ENCODE measurements at places on chromosomes 12 and 14.
A peak's percentile ranks its signal among the peaks of the same experiment; 100 is the strongest.

DNA sequence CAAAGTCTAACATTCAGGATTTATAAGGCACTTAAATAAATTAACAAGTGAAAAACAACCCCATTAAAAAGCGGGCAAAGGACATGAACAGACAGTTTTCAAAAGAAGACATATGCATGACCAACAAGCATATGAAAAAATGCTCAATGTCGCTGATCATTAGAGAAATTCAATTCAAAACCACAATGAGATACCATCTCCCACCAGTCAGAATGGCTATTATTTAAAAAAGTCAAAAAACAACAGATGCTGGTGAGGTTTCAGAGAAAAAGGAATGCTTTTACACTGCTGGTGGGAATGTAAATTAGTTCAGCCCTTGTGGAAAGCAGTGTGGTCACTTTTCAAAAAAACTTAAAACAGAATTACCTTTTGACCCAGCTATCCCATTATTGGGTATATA, 60.7 kb upstream of the BDKRB2 start:
- no peak for DNase-seq

DNA sequence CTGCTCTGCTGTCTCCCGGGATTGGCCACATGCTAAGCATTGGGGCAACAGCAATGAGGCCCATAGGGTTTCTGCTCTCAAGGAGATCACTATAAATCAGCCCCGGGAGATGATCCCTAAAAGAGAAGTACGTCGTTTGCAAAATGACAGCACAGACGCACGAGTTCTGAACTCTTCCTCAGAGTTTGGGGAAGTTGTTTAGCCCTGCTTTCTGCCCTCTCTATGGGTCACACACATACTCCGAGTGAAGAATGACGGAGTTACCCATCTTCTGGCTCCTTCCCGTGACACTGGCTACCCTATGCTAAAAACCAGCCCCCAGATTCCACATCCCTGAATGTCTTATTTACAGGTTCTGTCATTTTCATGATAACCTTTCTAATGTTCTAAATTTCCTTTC, 258.0 kb upstream of the PLEKHG7 start:
- no peak for DNase-seq

DNA sequence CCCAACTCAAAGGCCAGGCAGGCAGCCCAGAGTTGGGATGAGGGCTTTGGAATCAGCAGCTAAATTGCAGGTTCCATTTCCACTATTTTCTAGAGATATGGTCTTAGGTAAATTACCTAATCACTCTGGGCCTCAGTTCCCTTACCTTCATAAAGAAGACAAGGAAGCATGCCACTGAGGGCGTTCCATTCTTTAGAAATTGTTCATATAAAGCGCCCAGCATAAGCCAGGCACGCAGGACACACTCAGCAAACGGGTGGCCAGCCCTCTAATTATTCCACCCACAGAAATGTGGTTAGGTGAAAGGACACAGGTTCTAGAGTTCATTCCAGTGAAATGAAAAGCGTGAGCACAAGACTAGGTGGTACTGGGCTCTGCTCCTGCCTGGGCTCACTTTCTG, 87.9 kb upstream of the BCL11B start:
- no peak for DNase-seq

DNA sequence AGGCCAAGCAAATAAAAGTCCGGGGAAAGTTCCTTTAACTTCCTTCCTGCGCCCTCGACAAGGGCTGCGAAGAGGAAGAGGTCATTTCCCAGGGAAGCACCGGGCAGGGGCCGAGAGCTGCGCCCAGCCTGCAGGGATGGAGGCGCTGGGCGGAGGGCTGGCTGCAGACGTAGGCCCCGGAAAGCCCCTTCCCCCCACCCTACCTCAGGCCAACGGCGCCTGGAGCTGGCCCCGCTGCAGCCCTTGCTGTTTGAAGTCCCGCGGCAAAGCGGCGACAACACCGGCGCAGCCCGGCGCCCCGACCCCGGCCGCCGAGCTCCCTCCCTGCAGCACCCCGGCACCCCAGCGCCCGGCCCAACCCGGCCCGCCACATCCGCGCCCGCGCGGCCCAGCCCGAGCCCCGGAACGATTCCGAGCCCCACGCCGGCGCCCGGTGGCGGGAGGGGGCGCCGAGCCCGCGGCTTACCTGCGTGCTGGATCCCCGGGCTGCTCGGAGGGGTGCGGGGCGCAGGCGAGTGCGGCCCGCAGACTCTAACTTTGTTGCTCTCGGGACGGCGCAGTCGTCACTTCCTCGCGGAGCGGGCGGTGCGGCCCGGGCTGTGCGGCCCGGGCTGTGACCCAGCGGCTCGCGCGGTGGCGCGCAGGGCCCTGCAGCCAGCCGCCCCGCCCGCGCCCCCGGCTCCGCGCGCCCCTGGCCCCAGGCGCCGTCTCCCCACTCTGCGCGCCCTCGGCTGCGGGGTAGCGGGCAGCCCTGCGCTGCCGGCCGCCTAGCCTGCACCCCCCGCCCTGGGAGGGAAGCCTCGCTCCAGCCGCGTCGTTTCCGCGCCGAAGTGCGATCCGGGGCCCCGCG, 64.8 kb upstream of the PTGR2 start:
- peak; percentile 58 for DNase-seq

GRCh38 chr12:109127533-109128242, 11.3 kb downstream of the ACACB start:
- no peak for DNase-seq

DNA sequence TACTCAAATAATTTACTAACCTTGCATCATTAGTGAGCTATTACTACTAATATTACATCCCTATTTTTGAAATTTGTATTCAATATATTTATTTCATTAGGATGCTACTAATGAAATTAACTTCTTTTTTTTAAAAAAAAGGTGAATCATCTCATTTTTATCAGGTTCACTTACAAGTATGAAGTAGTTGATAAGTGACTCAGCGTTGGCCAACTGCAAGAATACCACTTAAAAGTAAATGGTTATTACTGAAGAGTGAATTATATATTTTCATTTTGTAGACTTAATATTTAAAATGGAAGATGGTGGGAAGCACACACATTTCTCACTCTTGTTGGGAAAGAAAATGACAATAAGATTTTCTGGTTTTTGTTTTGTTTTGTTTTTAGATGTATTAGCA, 19.6 kb downstream of the OR4N2 start:
- DNase-seq = no peak

DNA sequence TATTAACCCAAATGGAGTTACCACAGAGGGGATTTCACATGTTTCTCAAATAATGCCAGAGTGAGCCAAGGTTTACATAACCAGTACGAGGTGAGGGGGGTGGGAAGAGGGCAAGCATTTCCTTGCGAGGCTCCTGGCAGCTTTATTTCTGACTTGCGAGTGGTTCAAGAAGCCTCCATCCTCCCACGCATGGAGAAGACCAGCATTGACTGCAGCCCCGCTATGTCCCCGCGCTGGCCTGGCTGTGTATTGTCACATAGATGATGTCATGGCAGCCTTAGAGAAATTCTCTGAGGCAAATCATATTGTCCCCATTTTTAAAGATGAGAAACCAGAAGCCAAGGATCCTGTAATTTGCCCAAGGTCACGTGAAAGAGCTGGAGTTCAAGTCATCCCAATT, 188.2 kb downstream of the CACNA1C start:
- peak; percentile 19 for DNase-seq

DNA sequence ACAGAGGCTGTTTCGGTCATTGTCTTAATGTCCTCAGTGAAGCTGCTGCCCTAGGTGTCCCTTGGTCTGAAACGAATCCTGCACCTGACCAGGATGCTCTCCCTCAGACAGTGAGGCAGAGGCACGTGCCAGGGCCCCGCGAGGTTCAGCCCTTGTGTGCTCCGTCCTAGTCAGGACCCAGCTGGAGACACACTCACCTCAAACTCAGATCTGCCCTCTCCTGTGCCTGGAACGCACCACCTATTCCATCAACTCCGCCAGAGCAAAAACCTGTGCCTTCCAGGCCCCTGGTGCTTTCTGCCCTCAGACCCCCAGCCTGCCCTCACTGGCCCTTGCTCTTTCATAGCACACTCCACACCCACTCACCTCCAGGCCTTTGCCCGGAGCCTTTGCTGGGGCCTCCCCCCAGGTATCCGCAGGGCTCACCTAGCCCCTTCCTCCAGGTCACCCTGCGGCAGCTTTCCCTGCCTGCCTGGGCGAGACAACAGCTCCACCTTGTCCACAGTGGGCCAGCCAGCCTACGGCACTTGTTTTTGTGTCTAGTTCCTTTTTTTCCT, 150.6 kb downstream of the BCL11B start:
- DNase-seq = no peak

DNA sequence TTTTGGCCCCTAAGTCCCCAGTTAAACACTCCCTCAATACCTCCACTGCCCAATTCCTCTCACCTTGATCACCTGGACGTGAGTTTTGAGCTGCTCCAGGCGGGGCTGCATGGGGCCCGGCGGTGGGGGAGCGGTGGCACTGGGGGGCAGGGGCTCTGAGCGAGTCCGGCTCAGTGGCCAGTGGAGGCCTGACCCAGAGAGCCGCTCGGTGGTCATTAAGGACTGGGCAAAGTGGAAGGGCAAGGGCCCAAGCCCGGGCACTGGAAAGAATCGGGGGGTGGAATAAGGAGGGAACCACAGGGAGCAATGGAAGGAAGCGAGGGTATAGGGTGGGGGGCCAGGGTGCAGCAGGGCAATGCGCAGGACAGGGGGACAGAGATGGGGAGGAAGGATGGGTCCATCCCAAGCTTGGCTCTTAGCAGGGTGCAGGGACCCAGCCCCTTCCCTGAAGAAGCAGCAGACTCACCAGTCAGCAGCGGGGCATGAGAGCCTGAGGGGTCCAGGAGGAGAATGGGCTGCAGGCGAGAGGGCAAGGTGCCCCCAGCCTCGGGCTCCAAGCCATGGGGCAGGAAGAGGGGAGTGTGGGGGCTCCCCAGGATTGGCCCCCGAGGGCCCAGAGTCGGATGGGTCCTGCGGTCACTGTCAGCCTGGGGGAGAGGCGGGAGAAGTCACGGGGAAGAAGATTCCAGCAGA, 22.2 kb downstream of the SLC48A1 start:
- DNase-seq = no peak

DNA sequence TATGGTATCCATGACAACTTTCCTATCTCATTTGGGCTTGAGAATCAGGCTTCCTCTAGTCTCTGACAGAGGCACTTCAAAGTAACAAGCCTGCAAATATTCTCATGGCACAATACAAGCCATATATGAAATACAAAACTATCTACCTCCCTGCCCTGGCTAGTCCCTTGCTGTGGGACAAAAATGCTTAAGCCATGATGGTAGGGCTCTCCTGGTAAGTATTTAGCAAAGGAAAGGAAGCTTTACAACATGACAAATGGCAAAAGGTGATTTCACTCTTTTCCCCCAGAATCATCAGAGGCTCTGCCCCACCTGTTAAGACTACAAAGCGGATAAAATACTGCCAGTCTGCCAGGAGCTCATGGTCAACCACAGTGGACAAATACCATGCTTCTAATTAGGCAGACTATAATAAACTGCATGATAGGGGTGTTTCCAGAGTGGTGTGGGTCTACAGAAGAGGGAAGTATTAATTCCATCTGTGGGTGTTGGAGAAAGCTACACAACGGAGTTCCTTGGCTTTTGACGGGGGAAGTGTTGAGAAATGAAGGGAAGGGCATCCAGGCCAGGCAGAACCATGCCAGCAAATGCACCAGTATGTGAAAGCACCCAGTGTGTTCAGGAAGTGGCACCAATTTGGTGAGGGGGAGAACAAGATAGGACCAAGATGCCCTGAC, 92.9 kb downstream of the SPTSSA start:
- DNase-seq = no peak

- no peak for DNase-seq
Measured at GRCh38 chr14:100143523-100143922, 15.9 kb downstream of the DEGS2 start.

DNA sequence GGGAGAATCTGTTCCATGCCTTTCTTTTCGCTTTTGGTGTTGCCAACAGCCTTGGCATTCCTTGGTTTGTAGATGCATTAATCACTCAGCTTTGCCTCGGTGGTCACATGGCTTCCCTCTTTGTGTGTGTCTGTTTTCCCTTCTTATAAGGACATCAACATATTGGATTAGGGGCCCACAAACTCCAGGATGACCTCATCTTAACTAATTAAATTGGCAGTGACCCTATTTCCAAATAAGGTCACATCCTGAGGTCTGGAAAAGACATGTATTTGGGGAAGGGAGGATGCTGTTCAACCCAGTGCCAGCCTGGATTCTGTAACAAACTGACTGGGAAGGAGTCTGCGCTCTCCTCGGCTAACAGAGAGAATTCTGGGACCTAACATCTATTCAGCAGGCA, 365.7 kb upstream of the FKBP4 start:
- DNase-seq = peak; percentile 73

DNA sequence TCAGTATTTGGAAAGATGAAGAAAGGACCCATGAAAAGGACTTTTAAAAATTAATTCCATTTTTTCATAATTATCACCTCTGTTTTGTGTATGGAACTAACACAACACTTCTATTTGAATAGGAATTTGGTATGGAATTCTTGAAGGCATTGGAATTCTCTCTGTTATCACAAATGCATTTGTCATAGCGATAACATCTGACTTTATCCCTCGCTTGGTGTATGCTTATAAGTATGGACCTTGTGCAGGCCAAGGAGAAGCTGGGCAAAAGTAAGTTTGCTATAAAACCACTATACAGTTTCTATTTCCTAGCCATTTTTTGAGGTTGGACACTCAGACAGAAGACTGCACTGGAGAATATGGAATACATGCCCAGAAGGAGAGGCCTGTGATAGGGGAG, 98.6 kb downstream of the SLC5A8 start:
- DNase-seq = no peak

- DNase-seq = no peak
Measured at GRCh38 chr12:84793558-84794367, 118.8 kb downstream of the SLC6A15 start.
